Left renal pelvis (tissue), 4 donors: ENCODE measurements at places on chromosomes 7 and 10. TPM values are rescaled to one million over a fixed set of nuclear protein-coding genes. Genes with fewer than 3 reads are reported as not detected.

CABCOCO1 gene
- 4.1 TPM for polyA plus RNA-seq

DNA sequence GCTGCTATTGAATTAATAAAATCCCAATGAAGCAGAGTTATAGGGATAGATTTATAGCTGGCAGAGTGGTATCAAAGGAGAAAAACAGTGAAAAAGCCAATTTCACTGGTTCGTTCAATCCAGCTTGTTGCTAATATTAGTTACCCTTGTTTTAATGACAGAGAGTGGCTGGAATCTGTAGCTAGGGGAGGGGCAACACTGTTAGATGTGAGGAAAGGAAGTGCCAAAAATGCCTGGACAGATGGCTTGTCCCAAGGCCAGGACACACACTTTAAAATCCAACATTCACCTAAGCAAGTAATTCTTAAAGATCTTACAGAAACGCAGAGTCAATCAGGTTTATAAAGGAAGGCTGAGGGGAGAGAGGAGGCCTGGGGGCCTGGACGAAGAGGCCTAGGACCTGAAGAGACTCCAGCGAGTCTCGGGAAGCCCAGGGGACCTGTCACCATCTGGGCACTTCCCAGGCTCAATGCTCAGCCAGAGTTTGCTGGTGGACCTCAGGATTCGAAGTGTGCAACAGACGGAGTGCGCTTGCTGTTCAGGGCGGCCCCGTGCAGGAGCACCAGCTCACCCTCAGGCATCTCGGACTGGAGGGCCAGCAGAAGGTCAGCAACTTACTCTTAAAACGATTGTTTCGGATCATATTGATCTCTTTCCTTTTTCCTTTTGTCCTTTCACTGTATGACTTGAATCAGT lies 36.7 kb downstream of the TMEM248 start:
- no peak for DNase-seq

GRCh38 chr10:71525721-71526120 lies 129.0 kb downstream of the CDH23 start:
- DNase-seq = no peak

DNA sequence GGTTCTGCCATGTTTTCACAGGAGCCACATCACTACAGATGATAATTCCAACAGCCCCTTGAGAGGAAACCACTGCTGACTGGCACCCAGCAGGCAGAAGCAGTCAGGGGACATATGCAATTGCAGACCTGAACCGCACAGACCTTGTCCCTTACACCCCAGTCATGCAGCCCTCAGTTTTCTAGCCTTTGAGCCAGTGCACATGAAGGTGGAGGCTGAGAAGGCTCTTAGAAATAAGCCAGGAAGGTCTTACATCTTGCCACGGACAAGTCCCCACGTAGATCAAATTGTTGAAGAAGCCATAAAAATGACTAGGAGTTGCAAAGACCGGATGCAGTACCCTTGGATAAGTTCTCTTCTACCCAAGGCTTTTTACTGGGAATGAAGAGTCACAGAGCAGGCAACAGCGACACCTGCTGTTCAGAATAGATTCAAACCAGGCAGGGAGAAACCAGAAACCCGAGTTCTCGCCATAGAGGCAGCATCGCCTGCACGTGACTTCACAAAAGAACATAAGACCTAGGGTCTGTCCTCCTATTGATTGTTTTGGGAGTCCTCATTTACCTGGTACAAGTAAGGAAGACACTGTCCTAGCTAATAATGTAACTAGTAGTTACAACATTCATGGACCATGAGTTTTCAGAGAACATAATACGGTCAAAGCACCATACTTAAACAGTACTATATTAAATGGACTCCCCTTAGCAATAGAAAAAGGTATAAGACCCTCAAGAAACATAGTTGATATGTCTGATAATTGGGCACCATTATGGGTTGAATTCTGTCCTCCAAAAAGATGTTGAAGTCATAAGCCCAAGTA lies 11.1 kb downstream of the STEAP1B start:
- peak; percentile 77 for DNase-seq

DNA sequence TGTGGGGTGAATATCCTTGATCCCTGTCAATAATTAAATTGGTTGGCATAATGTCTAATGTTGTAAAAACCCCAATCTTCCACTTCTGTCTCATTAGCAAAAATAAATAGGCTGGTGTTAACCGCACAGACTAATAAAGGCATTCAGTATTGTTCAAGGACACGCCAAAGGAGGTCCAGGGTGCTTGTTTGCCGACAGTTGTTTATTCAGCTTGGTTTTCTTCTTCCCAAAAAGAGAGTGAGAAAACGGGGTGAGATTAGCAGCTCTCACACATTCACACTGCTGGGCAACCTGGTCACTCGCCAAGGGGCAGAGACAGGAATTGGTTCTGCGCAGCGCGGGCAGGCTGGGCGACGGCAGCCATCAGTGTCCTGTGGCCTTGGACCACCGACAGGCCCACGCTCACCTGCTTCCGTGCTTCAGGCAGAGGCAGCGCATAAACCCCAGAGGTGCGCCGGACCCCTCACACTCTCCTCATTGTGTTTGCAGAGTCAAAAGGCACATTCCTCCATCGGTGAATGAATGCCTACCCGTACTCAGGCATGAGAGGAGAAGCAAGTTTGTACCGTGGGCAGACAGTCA lies 26.2 kb upstream of the LMBR1 start:
- no peak for DNase-seq

- DNase-seq = no peak
Measured at GRCh38 chr10:127426746-127427145, 122.4 kb upstream of the NPS start.

DNA sequence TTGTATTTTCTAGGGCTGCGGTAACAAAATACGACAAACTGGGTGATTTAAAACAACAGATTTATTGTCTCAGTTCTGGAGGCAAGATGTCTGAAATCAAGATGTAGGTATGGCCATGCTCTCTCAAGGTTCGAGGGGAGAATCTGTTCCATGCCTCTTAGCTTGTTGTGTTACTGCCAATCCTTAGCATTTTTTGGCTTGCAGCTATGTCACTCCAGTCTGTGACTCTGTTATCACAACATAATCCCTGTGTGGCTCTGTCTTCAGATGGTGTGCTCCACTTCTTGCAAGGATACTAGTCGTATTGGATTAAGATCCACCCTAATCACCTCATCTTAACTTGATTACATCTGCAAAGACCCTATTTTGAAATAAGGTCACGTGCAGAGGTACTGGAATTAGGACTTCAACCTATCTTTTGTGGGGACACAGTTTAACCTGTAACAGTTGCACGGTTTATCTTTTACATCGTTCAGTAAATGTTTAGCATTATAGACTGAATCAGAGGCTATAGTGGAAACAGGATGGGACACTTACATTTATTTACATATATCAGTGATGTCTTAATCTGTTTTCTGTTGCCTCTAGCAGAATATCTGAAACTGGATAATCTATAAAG lies 3.1 kb downstream of the C1GALT1 start:
- no peak for DNase-seq

DNA sequence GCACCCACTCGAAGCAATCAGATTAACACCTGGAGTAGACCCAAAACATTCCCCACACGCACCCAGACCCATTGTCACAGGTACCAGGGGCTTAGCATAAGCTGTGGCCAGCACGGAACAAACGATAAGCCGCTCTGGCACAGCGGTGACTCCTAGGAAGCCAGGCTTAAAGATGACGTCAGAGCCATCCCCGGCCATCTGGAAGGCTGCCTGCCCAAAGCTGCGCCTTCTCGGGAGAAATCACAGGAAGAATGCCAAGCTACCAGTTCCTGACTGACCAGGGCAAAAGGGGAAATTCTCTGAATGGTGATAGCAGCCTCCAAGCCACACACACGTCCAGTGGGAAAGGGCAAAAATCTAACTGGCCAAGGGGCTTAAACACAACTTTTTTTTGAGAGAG lies 13.0 kb upstream of the WIPI2 start:
- DNase-seq = no peak
